Naive thymus-derived CD4-positive, alpha-beta T cell (primary cell): ENCODE measurements at places on chromosomes 2 and 18. TPM values are rescaled to one million over a fixed set of nuclear protein-coding genes. Genes with fewer than 3 reads are reported as not detected.

- H3K4me3 ChIP-seq: peak overlapping the region; percentile 16
- H3K27ac ChIP-seq: peak overlapping the region; percentile 79
- H3K36me3 ChIP-seq: no peaks in the 10 kb centered on the region
- no peak for DNase-seq
- H3K27me3 ChIP-seq: no peaks in the 10 kb centered on the region
Measured at GRCh38 chr2:54597153-54597848, 126.2 kb upstream of the EML6 start.

DNA sequence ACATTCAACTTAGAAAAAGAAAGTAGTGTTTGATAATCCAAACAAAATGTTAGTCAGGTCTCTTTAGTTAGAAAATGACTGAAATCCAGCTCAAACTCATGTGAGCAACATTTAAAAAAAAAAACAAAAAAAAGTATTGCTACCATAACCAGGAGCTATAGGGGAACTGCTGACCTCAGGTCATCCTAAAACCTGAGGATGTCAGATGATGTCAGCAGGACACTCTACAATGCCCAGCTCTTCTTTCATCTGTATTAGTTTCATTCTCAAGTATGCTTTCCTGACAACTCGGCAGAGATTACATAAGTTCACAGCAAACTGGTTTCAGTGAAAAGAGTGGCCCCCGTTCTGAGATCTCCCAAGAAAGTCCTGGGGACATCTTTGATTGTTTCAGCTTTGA is 4.2 kb upstream of the ESCO1 start:
- no peaks in the 10 kb centered on the region for H3K27me3 ChIP-seq
- H3K4me1 ChIP-seq: peaks cover 4% of the 10 kb centered on the region
- no peaks in the 10 kb centered on the region for H3K36me3 ChIP-seq
- no peak overlapping the region for H3K4me3 ChIP-seq
- no peak for DNase-seq
- no peak overlapping the region for H3K27ac ChIP-seq

MDH1B gene
- 0.54 TPM for total RNA-seq

RAMP1 gene
- total RNA-seq: not detected

DNA sequence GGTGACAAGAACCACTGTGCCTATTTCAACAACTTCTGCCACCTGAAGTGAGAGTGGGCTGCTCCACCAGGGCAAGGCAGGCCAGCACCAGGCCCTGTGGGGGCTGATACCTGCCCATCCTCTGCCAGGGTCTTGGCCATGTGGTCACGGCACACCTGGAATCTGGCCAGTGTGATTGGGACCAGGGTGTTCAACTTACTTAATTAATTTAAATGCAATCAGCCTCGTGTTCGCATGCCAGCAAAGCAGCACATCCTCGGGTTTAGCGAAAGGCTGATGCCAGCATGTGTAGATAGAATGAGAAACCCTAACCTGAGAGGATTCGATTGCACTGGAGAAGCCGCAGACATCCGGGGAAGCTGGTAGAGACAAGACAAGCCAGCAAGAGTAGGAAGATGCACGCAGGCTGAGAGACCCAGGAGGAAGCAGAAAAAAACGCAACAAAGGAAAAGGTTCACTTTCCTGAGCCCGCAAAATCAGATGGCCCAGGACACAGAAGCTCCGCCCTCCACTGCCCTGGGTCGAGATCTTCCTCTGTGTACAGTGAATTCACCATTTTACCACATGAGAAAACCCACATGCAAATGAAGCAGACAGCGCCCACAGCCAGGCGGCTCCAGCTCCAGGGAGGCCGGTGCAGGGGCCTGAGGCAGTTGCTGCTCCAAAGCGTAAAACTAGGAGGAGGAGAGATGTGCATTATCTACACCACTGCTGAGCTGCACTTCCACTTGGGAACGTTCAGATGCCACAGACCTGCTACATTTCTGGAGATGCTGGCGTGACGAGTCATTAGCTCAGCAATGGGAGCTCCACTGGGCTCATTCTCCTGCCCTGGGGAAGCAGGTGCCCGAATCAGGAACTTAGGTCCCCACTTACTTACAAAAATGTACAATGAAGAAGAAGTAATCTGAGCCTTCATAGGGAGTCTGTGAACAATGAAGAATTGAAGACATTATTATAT is 92.1 kb downstream of the TMEM18 start:
- peak overlapping the region; percentile 35 for H3K4me3 ChIP-seq
- H3K27ac ChIP-seq: no peak overlapping the region
- H3K4me1 ChIP-seq: peaks cover 15% of the 10 kb centered on the region
- H3K27me3 ChIP-seq: no peaks in the 10 kb centered on the region
- peak; percentile 70 for DNase-seq

DNA sequence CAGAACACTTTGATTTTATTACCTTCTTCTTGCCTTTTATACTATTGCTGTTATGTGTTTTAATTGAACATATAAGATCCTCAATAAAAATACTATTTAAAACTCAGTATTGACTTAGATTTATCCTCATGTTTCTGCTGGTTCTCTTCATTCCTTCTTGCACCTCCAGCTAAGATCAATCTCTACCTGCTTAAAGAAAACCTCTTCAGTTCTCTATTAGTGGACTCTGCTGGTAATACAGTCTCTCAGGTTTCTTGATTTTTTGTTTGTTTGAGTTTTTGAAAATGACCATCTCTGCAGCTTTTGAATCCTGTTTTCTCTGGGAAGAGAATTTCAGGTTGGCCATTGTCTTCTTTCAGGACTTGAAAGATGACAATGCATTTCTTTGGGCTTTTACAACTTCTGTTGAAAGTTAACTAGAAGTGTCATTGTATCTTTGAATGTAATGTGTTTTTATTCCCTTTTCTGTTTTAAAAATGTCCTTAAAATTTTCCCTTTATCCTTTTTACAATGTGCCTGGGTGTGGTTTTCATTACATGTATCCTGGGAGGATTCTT is 29.8 kb upstream of the TMEM131 start:
- H3K27me3 ChIP-seq: no peaks in the 10 kb centered on the region
- DNase-seq: no peak
- H3K27ac ChIP-seq: no peak overlapping the region
- peaks cover 9% of the 10 kb centered on the region for H3K4me1 ChIP-seq
- H3K4me3 ChIP-seq: no peak overlapping the region

GRCh38 chr2:233410196-233410760 is 56.0 kb downstream of the DGKD start:
- H3K4me3 ChIP-seq: peak overlapping the region; percentile 25
- peak overlapping the region; percentile 56 for H3K27ac ChIP-seq
- peaks cover 67% of the 10 kb centered on the region for H3K4me1 ChIP-seq
- H3K36me3 ChIP-seq: no peaks in the 10 kb centered on the region

GRCh38 chr18:76376668-76377358 is 118.2 kb downstream of the ZNF516 start:
- H3K36me3 ChIP-seq: no peaks in the 10 kb centered on the region
- peaks cover 47% of the 10 kb centered on the region for H3K4me1 ChIP-seq
- peak; percentile 60 for DNase-seq
- H3K27me3 ChIP-seq: no peaks in the 10 kb centered on the region
- H3K27ac ChIP-seq: no peak overlapping the region

DNA sequence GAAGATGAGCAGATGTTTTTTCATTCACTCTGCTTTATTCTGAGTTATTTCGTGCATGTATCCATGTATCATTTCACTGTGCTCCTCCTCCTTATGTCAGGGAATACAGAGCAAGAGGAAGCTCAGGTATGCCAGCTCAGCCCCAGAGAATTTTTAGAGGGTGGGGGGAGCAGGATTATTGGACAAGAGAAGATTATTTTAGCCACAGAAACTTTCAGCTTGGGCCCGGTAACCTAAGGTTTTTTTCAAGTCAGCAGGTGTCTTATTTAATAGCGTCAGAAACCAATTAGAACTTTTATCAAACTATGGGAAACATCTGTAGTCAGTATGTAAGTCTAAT is 232.9 kb upstream of the SIX3 start:
- H3K27me3 ChIP-seq: no peaks in the 10 kb centered on the region
- H3K36me3 ChIP-seq: no peaks in the 10 kb centered on the region
- H3K4me1 ChIP-seq: no peaks in the 10 kb centered on the region
- H3K27ac ChIP-seq: no peak overlapping the region
- H3K4me3 ChIP-seq: no peak overlapping the region

- no peak overlapping the region for H3K4me3 ChIP-seq
- H3K36me3 ChIP-seq: no peaks in the 10 kb centered on the region
- no peak for DNase-seq
- no peak overlapping the region for H3K27ac ChIP-seq
- no peaks in the 10 kb centered on the region for H3K4me1 ChIP-seq
- no peaks in the 10 kb centered on the region for H3K27me3 ChIP-seq
Measured at GRCh38 chr2:167492486-167492885, 604.2 kb downstream of the XIRP2 start.

GRCh38 chr2:220227266-220227920 is 600.0 kb downstream of the SLC4A3 start:
- no peaks in the 10 kb centered on the region for H3K4me1 ChIP-seq
- DNase-seq: no peak
- H3K4me3 ChIP-seq: no peak overlapping the region
- no peaks in the 10 kb centered on the region for H3K27me3 ChIP-seq
- no peak overlapping the region for H3K27ac ChIP-seq
- H3K36me3 ChIP-seq: no peaks in the 10 kb centered on the region

DNA sequence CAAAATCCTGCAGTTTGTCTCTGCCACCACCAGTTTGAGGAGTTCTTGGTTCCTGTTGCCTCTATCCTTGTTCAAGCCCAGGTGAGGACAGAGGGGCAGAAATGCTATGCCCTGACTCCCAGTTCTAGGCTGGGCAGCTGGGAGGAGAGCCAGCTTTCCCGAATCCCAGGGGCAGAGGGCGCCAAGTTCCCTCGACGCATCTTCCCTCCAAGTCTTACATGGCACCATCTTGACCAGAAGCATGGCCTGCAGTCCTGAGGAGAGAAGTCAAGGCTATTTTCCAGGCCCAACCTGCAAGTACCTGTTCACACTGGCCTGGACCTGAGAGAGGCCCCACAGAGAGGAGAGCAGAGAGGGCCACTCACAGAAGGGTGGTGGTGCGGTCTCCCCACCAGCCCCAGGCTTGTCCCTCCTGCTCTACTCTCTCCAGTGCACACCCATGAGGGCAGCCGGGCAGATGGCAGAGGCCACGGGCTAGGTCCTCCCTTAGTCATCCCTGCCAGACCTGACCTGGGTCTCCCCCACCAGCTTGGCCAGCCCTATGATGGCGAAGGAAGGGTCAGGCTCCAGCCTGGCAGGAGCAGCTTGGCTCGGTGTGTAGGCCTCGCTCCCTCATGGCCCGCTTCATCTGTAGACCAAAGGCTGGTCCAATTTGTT is 115.7 kb upstream of the MSTN start:
- no peaks in the 10 kb centered on the region for H3K4me1 ChIP-seq
- peaks cover 12% of the 10 kb centered on the region for H3K27me3 ChIP-seq
- H3K4me3 ChIP-seq: no peak overlapping the region
- no peak for DNase-seq

DNA sequence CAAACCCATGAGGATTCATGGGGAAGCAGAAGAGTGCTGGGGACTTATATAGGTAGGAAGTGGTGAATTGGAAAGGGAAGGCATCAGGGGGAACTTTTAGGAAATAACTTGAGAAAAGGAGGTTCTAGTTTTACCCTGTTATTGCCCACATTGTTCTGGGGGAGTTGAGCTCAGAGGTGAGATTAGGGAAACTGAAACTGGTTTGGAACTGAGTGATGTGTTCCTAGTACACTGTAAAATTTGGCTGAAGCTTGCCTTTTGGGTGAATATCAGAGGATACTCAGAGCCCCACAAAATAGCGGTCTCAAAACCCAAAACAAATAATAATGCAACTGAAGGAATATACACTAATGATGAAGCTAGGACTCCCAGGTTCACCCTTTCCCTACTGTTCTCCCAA is 39.6 kb upstream of the APOB start:
- no peaks in the 10 kb centered on the region for H3K27me3 ChIP-seq
- no peaks in the 10 kb centered on the region for H3K36me3 ChIP-seq
- DNase-seq: no peak
- H3K4me1 ChIP-seq: no peaks in the 10 kb centered on the region
- H3K27ac ChIP-seq: no peak overlapping the region

DNA sequence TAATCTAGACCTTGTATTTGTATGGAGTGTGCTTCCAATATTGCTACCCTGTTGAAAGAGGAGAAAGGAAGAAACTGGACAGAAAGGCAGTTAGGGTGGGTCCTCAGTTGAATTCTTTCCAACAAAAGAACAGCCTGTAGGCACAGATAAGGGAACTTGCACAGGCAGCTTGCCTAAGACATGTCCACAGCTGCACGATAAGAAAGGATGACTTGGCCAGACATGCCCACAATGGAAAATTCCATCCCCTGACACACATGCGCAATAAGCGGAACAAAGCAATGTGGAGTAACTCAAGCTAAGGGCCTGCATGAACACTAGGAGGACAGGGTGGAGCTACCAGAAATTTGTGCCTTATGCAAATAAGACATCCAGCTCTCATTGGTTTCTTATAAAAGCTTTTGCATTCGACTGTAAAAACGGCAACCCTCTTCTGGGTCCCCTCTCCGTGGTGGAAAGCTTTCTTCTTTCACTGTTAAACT is 1084.7 kb upstream of the NXPH2 start:
- H3K4me1 ChIP-seq: no peaks in the 10 kb centered on the region
- no peak overlapping the region for H3K4me3 ChIP-seq
- no peak for DNase-seq
- H3K27ac ChIP-seq: no peak overlapping the region
- no peaks in the 10 kb centered on the region for H3K27me3 ChIP-seq

DNA sequence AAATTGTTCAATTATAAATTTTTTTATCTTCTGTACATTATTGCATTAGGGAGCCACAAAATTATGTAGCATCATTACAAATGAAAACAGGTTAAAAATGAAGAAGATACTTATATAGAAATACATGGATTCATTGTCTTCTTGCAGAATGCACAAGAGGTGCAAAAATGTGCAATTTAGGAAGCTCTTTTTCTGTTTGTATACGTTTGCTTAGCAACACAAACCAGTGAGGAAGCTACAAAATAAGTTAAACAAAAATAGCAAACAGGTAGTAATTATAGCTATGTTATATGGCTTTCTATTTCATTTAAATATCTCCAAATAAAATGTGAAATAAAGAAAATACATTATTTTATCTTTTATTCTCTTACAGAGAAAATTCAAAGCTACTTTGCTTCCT is 177.6 kb upstream of the SESTD1 start:
- no peak overlapping the region for H3K27ac ChIP-seq
- no peak overlapping the region for H3K4me3 ChIP-seq
- no peak for DNase-seq
- H3K4me1 ChIP-seq: no peaks in the 10 kb centered on the region
- H3K36me3 ChIP-seq: no peaks in the 10 kb centered on the region
- no peaks in the 10 kb centered on the region for H3K27me3 ChIP-seq

- no peaks in the 10 kb centered on the region for H3K27me3 ChIP-seq
- no peaks in the 10 kb centered on the region for H3K36me3 ChIP-seq
- no peak overlapping the region for H3K4me3 ChIP-seq
Measured at GRCh38 chr18:11974741-11975325, 6.5 kb upstream of the IMPA2 start.

DNA sequence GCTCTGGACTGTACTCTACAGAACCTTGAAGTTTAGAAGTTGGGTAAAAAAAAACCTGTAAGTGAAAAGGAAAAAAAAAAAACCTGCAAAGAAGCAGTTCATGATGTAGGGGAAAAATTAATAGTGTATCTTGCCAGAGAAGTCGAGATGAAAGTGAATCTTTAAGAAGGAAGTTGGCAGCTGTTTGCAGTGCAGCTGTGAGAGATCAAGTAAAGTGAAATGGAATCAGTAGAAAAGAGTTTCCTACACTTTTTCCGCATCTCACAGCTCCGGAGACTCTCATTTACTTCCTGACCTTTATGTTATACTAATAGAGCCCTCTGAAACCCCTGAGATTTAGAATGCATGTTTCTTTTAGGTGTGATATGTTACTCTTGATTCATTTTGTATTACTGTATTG is 19.2 kb downstream of the RNMT start:
- no peak overlapping the region for H3K27ac ChIP-seq
- H3K4me3 ChIP-seq: no peak overlapping the region
- H3K36me3 ChIP-seq: peaks cover 16% of the 10 kb centered on the region

FNDC4 gene
- total RNA-seq: not detected

AMMECR1L gene
- total RNA-seq: 10.5 TPM
